ENCODE measurements at places on chromosomes 2 and 18. TPM values are rescaled to one million over a fixed set of nuclear protein-coding genes. Genes with fewer than 3 reads are reported as not detected.

Gene UGT1A5
- total RNA-seq, result not detected

DNA sequence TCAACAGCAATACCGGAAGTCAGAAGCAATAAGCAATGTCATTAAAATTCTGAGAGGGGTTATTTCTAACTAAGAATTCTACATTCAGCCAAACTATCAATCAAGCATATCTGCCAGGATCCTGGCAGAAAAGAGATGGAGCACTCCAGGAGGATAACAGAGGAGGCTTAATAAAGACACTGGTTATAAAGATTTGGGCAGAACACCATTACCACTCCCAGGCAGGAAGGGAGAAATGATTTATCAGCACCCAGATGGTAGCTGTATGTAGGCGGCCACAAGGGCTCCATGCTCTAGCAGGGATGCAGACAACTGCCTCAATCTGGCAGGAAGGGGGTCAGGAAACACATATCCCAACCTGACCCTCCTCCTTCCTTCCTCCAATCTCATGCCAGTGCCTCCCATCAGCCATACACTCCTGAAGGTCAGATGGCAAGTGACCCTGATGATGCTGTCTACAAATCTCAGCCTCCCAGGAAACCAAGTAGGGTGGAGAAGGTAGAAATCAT is 20.5 kb upstream of the TNFAIP6 start:
- no peak for DNase-seq
- H3K27me3 ChIP-seq, result no peaks in the 10 kb centered on the region
- H3K4me3 ChIP-seq, result no peak overlapping the region
- H3K4me1 ChIP-seq, result peaks cover 35% of the 10 kb centered on the region

Gene TMEM37
- total RNA-seq, result 0.40 TPM

DNA sequence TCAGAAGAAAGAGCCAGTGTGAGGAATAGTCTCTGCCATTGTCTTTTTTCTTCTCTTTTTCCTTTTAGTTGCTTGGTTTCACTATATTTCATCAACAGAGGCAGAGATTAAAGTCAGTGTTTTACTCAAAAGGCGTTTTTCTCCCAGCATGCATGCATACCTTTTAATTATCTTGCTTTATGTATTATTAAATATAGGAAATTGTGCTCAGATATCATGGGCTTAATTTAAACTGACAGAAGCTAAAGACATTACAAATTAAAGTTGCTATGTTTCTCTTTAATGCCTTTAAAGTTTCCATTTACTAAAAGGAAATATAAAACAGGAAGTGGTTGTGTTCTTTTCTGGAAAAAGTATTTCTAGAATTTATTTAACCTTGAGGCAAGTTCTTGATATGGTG is 223.3 kb upstream of the ATP5MC3 start:
- no peaks in the 10 kb centered on the region for H3K4me1 ChIP-seq
- no peak for DNase-seq
- peaks cover 3% of the 10 kb centered on the region for H3K27me3 ChIP-seq

- no peak overlapping the region for H3K4me3 ChIP-seq
- peaks cover 27% of the 10 kb centered on the region for H3K4me1 ChIP-seq
- DNase-seq, result no peak
- no peaks in the 10 kb centered on the region for H3K27me3 ChIP-seq
- H3K36me3 ChIP-seq, result peaks cover 36% of the 10 kb centered on the region
Observed at GRCh38 chr18:3273042-3273441, 11.1 kb downstream of the MYL12B start.

Gene ACADL
- not detected for total RNA-seq

GRCh38 chr18:34491719-34492118 is 218.4 kb upstream of the DTNA start:
- H3K4me3 ChIP-seq, result no peak overlapping the region
- no peaks in the 10 kb centered on the region for H3K36me3 ChIP-seq
- no peak for DNase-seq
- peaks cover 86% of the 10 kb centered on the region for H3K27me3 ChIP-seq
- H3K4me1 ChIP-seq, result peaks cover 6% of the 10 kb centered on the region

Gene GYPC
- 110 TPM for total RNA-seq

- no peaks in the 10 kb centered on the region for H3K36me3 ChIP-seq
- no peak for DNase-seq
- H3K4me3 ChIP-seq, result no peak overlapping the region
- peaks cover 7% of the 10 kb centered on the region for H3K4me1 ChIP-seq
- no peak overlapping the region for H3K27ac ChIP-seq
- no peaks in the 10 kb centered on the region for H3K27me3 ChIP-seq
Observed at GRCh38 chr2:173666171-173666888, 298.8 kb downstream of the SP3 start.

- H3K4me1 ChIP-seq, result no peaks in the 10 kb centered on the region
- DNase-seq, result no peak
- H3K4me3 ChIP-seq, result no peak overlapping the region
- no peak overlapping the region for H3K27ac ChIP-seq
- no peaks in the 10 kb centered on the region for H3K36me3 ChIP-seq
Observed at GRCh38 chr2:134727385-134727784, 8.6 kb upstream of the TMEM163 start.

GRCh38 chr18:3323900-3324299 is 62.0 kb downstream of the MYL12B start:
- H3K36me3 ChIP-seq, result no peaks in the 10 kb centered on the region
- no peak overlapping the region for H3K4me3 ChIP-seq
- no peaks in the 10 kb centered on the region for H3K27me3 ChIP-seq
- DNase-seq, result no peak
- H3K4me1 ChIP-seq, result peaks cover 6% of the 10 kb centered on the region

DNA sequence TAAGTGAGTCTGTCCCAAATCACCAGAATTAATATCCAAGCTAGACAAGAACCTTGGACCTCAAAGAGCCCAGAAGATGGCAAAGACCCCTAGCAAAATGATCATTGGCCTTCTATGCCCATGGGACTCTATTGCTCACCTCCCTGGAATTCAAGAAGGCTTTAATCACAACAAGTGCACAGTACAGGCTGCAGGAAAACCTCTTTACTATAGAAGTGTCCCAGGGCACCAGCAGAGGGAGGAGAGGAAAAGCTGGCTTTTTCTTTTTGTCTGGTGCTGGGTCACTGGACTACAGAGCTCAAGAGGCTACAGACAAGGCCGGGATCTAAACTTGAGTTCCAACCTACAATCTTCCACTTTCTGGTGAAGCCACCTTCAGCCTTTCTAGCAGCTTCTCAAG is 88.3 kb upstream of the PPP1CB start:
- H3K36me3 ChIP-seq, result no peaks in the 10 kb centered on the region
- H3K27me3 ChIP-seq, result no peaks in the 10 kb centered on the region
- H3K4me3 ChIP-seq, result no peak overlapping the region
- H3K27ac ChIP-seq, result peak overlapping the region; percentile 59
- DNase-seq, result no peak

DNA sequence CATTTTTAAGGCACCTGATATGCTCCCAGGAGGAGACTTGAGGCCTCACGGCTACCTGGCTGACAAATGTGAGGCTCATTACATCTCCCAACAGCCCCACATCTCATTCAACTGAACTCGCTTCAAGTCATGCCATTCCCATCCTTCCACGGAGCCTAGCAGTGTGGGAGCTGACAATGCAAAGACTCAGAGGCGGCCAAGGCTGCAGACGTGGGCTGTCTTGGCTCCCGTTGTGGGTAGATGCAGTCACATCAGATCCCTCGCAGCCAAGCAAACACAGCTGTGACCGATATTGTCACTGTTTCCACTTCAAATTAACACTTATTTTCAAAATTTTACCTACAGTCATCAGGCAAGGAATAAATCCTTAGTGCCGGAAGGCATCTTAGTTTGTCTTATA is 64.0 kb upstream of the TRIB2 start:
- H3K27ac ChIP-seq, result no peak overlapping the region
- H3K27me3 ChIP-seq, result no peaks in the 10 kb centered on the region
- no peak overlapping the region for H3K4me3 ChIP-seq
- DNase-seq, result no peak

GRCh38 chr18:62897153-62897552 is 181.8 kb downstream of the PHLPP1 start:
- H3K27ac ChIP-seq, result peak overlapping the region; percentile 56
- H3K4me1 ChIP-seq, result peaks cover 38% of the 10 kb centered on the region
- no peak overlapping the region for H3K4me3 ChIP-seq
- no peak for DNase-seq
- H3K27me3 ChIP-seq, result no peaks in the 10 kb centered on the region

DNA sequence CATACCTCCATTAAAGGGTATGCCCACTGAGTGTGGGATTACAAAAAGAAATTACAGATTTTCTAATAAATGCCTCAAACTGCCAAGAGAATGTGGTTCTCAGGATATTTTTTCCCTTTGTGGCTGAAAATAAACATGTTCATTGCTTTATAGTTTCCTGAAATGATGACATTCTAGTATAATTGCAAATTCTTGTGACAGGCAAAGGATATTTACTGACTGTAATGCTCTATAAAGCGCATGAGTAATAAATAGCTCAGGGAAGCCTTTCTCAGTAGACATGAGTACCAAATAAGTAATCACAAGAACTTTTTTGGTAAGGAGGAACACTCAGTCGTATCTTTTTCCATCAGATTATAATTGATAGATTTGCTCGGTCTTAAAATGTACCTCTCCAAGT is 72.3 kb downstream of the FTCDNL1 start:
- no peaks in the 10 kb centered on the region for H3K36me3 ChIP-seq
- H3K27me3 ChIP-seq, result peaks cover 5% of the 10 kb centered on the region
- H3K4me1 ChIP-seq, result no peaks in the 10 kb centered on the region
- no peak overlapping the region for H3K27ac ChIP-seq
- no peak overlapping the region for H3K4me3 ChIP-seq

- DNase-seq, result no peak
- no peaks in the 10 kb centered on the region for H3K27me3 ChIP-seq
- no peak overlapping the region for H3K4me3 ChIP-seq
- peaks cover 36% of the 10 kb centered on the region for H3K36me3 ChIP-seq
- H3K4me1 ChIP-seq, result peaks cover 22% of the 10 kb centered on the region
- H3K27ac ChIP-seq, result no peak overlapping the region
Observed at GRCh38 chr2:219567131-219567530, 4.2 kb downstream of the OBSL1 start.

Gene CDH7
- not detected for total RNA-seq

DNA sequence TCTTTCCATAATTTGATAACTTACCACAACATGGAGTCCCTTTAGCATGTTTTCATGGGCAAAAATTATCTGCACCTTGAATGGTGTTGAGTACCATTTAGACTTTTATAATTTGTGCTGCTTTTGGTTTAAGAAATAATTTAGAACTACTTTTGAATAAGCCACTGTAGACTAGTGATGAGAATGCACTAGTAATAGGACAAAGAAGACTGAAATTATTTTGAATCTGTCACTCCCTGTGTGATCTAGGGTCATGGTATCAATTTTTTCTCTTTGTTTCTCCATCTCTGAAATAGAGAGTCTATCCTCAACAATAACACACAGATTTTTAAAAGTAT is 37.7 kb downstream of the EFEMP1 start:
- DNase-seq, result no peak
- peaks cover 41% of the 10 kb centered on the region for H3K4me1 ChIP-seq
- H3K27me3 ChIP-seq, result peaks cover 2% of the 10 kb centered on the region
- H3K4me3 ChIP-seq, result no peak overlapping the region

Gene UGT1A6
- not detected for total RNA-seq

DNA sequence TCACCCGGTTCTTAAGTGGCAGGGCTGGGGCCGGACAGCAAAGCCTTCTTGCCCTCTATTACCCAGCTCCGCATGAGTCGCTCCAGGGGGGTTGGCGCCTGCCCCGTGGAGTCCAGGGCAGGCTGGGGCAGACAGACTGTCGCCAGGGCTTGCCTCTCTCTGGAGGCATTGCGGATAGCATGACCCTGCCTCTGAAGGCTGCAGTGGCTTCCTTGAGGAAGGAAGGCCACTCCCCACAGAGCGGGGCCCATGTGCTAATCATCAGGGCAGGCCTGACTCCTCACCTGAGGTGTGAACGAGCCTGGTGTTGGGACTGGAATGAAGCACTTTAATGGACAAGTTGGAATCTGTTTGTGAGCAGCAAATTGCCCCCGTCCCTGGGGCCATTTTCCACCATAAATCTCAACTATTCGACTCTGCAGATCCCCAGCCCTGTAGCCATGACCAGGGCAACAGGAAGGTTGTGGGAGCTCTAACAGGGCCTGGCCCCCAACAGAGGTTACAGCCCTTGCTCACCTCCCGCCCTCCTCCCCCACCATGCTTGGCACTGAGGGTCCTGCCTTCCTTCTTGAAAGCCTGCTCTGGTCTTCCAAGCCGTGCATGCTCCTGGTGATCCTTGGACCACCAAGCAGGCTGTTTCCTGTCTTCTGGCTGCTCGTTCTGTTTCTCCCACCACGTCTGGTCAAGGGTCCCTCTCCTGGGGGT is 144.9 kb upstream of the HAAO start:
- no peaks in the 10 kb centered on the region for H3K27me3 ChIP-seq
- no peak overlapping the region for H3K4me3 ChIP-seq
- DNase-seq, result no peak
- H3K36me3 ChIP-seq, result peaks cover 2% of the 10 kb centered on the region

Gene CNTNAP5
- total RNA-seq, result not detected

DNA sequence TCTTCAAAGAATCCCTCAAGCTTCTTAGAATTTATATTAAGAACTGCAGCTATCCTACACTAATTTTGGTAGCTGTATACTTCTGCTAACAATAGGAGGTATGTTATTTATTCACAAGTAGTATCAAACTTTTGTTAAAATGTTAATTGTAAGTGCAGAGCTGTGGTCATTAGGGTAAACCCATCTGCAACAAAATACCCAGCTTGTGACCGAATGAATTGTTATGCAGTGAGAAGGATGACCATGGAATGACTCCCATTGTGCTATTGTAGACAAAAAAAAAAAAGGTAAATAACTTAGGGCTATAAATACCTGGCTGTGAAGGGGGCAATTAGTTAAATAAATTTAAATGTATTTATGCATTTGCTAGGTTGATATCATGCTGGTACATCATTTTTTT is 186.1 kb downstream of the ADCYAP1 start:
- H3K4me3 ChIP-seq, result no peak overlapping the region
- DNase-seq, result no peak

DNA sequence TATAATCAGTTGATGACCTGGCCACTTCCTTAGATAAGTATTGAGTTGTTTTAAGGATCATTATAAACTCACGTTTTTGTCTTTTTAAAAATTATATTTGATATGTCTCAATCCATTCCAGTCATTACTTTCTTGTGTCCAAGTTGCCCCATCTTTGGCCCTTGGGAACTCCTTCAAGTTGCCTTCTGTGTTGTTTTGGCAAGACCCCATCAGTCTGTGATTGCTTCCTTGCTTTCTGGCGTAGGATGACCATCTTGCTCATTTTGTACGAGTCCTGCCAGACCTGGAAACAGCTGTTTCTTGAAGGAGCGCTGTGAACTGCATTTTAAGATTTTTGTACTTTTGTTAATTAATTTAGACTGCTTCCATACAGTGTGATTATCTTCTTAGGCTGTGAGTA is 68.9 kb upstream of the ITM2C start:
- H3K4me3 ChIP-seq, result no peak overlapping the region
- peaks cover 55% of the 10 kb centered on the region for H3K4me1 ChIP-seq
- DNase-seq, result no peak
- peaks cover 20% of the 10 kb centered on the region for H3K36me3 ChIP-seq

Gene COLEC11
- total RNA-seq, result not detected

GRCh38 chr2:9102861-9103662 is 99.6 kb upstream of the MBOAT2 start:
- no peak for DNase-seq
- no peaks in the 10 kb centered on the region for H3K36me3 ChIP-seq
- H3K4me3 ChIP-seq, result no peak overlapping the region
- H3K4me1 ChIP-seq, result peaks cover 40% of the 10 kb centered on the region
- H3K27me3 ChIP-seq, result no peaks in the 10 kb centered on the region

- H3K27me3 ChIP-seq, result no peaks in the 10 kb centered on the region
- no peak for DNase-seq
Observed at GRCh38 chr2:102050854-102051391, 59.2 kb downstream of the IL1R2 start.
